AG08395 (cell line): ENCODE measurements at places on chromosomes 1 and 21.

DNA sequence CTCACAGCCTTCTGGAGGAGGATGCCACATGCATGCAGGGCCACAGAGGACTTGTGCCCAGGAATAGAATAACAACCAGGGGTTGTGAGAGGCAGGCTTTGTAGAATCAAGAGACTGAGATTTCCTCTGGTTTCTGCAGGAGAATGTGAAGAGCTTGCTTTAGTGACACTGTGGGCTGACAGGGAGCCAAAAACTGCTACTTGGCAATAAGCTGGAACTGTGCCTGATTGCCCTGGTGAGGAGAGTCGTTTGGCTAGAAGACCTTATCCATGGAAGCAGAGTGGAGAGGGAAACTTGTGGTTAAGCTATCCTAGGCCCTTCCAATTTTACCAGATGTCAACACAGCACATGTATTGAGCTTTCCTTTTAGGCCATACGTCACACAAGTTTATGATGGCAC is 902.1 kb downstream of the MRPL39 start:
- DNase-seq, result no peak

- DNase-seq, result no peak
Observed at GRCh38 chr1:209416039-209416438, 167.5 kb upstream of the CAMK1G start.

DNA sequence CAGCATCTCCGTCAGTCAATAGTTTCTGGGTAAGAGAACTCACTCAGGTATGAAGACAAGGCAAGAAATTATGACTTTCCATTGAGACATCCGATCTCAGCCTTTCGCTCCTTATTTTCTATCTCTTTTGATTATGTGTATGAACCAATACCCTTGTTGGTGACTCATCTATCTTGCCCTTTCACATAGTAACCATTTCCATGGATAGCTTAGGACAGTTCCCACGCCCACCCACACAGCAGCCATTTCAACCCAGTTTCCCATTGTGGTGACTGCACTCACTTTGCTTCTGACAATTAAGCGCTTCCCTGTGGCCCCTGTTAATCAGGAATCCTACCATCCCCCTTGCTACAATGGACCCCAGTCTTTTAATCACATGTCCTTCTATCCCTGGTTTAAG is 210.6 kb upstream of the ADGRL2 start:
- no peak for DNase-seq

- DNase-seq, result no peak
Observed at GRCh38 chr1:221470000-221470698, 271.7 kb downstream of the DUSP10 start.

DNA sequence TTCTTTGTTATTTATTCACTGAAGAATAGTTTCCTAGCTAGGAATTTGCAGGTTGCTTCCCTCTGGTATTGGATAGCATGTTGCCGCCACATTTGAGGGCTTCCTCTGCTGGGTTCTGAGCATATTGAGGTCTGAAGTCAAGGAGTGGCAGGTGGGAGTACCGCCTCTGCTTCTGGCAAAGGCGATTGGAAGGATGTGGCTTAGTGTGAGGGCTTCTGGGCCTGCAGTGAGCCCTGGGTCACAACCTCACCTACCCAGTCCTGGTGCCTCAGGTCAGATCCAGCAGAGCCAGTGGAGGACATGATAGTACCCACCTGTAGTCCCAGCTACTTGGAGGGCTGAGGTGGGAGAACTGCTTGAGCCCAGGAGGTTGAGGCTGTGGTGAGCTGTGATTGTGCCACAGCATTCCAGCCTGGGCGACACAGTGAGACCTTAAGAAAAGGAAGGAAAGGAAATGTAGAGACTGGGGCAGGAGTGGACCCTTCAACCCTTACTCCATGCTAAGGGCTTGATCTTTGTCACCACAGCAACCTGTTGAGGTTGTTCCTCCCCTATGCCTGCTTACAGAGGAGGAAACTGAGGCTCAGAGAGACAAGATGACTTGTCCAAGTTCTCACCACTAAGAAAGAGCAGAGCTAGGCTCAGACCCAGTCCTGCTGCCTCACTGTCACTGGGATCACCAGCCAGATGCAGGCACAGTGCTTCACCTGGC is 22.8 kb downstream of the A3GALT2 start:
- no peak for DNase-seq

DNA sequence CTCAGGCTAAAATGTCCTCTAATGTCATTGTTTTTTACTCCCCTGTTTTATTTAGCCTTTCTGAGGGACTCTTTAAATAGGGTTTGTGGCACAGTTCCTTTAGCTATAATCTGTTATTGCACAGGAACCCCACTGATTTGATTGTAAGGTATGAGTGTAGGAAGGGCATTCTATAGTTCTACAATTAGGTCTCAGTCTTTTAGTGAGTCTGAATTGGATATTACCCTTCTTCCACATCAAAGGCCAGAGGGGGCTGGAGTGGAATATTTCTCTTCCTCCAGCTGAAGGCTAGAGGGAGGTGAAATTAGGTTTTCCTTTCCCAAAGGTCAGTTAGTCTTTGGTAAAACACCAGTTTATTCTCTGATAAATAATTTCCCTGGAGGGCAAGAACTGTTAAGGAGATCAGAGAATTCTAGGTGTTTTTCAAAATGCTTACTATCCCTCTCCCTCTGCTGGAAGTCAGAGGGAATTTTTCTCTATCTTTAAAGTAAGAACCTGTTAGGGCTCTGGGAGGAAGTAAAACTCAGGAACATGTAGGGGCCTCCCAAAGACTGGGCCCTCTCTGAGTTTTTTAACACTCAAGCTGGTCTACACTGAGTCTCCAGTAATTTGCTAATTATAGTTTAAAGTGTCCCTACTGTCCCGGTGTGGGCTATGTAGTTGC is 176.3 kb upstream of the ZNHIT6 start:
- peak; percentile 29 for DNase-seq

DNA sequence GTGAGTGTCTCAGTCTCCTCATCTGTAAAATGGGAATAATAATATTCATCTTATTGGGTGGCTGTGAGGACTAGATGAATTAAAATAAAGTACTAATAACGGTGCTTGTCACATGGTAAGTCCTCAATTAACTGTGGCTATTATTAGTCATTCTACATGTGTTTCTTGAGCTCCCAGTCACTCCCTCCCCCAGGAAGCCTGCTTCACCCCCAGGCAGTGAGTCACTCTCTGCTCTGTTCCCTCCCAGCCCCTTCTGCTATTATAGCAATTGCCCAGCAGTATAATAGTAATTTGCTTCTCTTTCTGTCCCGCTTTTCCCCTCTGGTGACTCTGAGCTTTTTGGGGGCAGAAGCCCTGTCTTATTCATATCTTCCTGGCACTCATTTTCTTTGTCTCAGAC is 102.0 kb downstream of the BEND5 start:
- peak; percentile 67 for DNase-seq

DNA sequence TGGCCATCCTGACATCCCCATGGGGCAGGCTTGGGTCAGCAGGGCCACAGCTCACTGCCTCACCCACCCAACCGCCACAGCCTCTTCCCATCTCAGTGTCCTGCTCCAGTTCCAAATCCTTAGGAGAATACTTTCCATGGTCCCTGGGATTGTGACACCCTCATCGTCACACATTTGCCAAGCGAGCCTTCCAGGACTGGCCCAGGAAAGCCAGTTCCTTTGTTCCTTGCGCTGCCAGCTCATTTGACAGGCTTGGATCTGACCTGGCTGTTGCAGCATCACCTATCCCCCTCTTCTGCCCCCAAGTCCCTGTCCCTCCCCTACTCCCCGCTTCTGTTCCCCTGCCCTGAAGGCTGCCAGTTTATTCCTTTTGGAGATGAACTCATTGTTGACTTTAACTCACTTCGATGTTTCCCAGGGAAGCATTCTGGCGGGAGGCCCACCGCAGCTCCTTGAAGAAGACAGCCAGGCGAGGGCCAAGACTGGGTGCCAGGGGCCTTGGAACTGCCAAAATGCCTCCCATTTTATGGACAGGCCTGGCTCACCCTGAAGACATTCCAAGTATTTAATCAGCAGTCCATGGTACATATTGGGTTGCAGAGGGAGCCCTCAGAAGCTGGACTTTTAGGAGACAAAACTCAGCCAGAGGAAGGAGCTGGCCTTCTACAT is 10.2 kb upstream of the GNL2 start:
- DNase-seq, result peak; percentile 55

- DNase-seq, result no peak
Observed at GRCh38 chr1:87062687-87063086, 148.3 kb downstream of the HS2ST1 start.

GRCh38 chr1:162070094-162070748 is 730 bp downstream of the NOS1AP start:
- no peak for DNase-seq

DNA sequence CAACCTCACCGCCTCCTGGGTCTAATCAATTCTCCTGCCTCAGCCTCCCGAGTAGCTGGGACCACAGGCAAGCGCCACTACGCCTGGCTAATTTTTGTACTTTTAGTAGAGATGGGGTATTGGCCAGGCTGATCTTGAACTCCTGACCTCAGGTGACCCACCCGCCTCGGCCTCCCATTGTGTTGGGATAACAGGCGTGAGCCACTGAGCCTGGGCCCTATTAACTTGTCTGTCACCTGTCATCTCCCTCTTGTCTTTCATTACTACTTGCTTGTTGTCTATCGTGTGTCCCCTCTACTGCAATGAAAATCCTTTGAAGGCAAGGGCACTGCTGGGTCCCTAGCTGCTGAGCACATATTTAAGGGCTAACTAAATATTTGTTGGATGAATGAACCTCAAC is 3.4 kb downstream of the UQCRHL start:
- DNase-seq, result no peak

GRCh38 chr1:16235944-16236510 is 956 bp downstream of the CPLANE2 start:
- DNase-seq, result peak; percentile 37

- DNase-seq, result no peak
Observed at GRCh38 chr1:227035316-227035715, 95.2 kb downstream of the COQ8A start.

DNA sequence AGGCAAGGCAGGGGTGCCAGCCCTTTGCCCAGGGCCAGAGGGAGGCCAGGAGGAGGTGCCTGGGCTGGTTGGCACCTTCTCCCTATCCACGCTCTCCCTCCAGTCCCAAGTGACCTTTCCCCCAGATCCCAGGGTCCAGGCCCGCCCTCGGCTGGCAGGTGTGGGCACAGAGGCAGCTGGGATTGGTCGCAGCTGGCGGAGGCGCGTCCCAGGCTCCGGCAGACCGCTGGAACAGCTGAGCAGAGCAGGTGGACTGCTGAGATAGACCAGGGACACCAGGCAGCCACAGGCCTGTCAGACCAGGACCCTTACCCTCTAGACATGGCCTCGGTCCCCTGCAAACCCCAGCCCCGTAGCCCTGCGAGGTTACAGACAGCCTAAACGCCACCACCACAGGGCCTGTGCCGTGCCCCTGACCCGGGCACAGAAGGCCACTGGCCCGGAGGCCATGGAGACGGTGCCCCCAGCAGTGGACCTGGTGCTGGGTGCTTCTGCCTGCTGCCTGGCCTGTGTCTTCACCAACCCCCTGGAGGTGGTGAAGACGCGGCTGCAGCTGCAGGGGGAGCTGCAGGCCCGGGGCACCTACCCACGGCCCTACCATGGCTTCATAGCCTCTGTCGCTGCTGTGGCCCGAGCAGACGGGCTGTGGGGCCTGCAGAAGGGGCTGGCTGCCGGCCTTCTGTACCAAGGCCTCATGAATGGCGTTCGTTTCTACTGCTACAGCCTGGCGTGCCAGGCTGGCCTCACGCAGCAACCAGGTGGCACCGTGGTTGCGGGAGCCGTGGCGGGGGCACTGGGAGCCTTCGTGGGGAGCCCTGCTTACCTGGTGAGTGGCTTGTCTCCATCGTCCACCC is at the start of gene SLC25A34:
TSS of gene SLC25A34 (plus strand) at position 221 of the 854 bp plus-strand sequence. CDS start at position 449, 228 bp downstream.
- no peak for DNase-seq

- no peak for DNase-seq
Observed at GRCh38 chr1:154351363-154352068, 26.2 kb downstream of the ATP8B2 start.

GRCh38 chr1:161216945-161217712 is 2.0 kb downstream of the FCER1G start:
- DNase-seq, result peak; percentile 43

- DNase-seq, result no peak
Observed at GRCh38 chr1:180179162-180179957, 24.7 kb downstream of the QSOX1 start.

DNA sequence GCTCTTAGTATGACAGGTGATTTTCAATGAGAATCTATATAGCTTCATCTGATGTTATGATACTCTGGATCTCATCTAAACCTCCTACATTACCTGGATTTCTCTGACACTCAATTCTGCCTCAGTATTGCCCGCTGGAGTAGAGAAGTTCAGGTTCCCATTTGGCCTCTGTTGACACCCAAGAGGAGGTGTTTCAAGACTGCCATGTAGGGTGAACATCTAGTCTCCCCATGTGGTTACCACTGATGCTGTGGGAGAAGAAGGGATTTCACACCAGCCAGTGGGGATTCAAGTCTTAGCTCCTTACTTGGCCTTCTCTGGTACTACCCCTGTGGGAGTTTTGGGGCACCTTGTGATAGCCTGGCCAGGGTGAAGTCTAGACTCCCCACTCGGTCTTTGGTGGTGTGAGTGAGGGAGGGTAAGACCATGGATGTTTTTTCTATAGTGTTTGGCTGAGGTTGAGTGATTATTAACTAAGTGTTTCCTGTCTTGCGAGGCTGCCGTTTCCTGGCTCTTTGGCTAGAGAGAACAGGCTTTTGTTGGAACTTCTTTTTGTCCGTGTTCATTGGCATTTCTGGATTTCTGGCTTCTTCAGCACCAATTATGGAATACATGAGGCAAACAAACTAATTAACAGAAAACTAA is 90.7 kb downstream of the RHOU start:
- no peak for DNase-seq

- DNase-seq, result no peak
Observed at GRCh38 chr1:207878939-207879338, 32.0 kb downstream of the CD34 start.

GRCh38 chr1:110634455-110635311 is 28.5 kb upstream of the KCNA2 start:
- peak; percentile 55 for DNase-seq

GRCh38 chr21:40586575-40586974 is 260.4 kb downstream of the DSCAM start:
- no peak for DNase-seq

GRCh38 chr21:45279446-45280177 is 8.1 kb downstream of the POFUT2 start:
- no peak for DNase-seq

GRCh38 chr21:28338701-28339305 is 653.9 kb downstream of the LTN1 start:
- DNase-seq, result no peak

DNA sequence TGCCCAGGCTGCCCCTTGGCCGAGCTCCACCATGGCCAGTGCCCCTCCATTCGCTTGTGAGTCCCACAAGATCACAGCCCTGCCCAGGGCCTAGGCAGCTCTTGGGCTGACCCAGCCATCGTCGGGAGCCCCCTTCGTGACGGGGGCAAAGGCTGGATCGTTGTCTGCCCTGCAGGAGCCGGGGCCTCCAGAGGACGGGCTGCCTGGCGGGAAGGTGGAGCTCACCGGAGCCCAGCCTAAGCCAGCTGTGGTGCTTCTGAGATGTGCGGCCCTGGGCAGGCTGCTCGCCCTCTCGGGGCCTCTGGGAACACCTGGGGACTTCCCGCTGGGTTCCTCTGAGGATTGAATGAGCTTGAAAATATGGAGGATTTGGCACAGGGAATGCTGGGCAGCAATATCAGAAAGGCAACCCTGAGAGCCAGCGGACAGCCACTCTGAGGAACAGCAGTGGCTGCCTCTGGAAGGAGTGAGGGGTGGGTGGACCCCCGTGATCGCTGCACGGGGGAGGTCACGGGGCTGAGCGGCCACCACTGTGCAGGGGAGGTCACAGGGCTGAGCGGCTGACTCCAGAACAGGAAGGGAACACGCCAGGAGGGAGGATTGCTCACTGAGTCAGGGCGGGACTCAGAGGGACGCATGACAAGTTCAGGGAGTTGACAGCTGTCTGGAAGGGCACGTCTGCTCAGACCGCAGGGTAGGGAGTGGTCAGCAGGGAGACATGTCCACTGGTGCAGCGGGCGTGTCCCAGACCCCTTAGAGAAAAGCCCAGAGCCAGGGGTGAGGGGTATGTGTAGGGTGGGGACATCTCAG is 19.3 kb downstream of the TP73 start:
- no peak for DNase-seq
